ENCODE measurements at places on chromosomes 3 and 15.

DNA sequence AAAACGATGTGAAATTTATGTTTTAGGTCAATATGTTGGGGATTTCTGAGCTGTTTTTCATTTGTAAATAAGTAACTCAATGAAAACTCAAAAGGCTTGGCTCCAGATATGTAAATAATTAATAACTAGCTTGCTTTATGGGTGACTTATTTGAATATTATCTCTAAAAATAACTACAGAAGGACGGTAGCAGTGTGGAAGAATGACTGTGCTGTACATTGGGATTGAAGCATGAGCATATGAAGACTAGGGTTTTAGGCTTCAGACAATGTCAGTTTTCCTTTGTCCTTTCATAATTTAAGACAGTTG is 343.9 kb downstream of the GRM7 start:
- DNase-seq = no peak

DNA sequence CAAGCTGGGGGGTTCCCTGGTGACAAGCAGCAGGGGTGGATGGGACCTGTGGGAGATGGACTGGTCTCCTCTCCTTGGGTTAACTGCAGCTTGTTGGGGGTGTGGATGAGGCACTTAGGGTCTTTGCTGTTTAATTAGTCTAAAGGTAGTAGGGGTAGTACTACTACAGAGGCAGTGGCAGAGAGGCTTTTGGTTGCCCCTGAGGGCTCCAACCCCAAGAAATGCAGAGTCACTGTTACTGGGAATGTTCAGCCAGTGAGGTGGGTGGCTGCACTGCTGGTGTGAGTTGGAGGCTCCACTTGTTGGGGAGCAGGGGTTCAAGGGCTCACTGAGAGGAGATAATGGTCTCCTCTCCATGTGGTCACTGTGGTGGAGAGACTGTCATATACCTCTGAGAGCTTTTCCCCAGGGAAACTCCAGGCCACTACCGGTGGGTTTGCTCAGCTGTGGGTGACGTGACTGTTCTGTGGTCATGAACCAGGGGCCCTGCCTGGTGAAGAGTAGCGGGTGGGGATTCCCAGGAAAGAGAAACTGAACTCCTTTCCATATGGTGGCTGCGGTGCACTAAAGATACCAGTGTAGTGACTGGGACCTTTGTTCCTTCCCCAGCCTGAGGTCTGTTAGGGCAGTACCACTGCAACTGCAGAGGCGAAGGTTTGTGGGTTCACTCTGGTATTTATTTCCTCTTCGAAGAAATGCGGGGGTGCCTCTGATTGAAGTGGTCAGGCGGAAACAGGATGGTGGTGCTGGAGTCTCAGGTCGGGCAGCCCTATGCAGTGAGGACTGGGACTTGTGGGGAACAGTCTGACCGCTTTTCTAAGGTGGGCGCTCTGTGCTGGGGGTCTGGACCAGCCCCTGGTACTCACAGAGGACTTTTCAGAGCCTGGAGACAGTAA is 68.9 kb upstream of the TNFSF10 start:
- DNase-seq = peak; percentile 91

DNA sequence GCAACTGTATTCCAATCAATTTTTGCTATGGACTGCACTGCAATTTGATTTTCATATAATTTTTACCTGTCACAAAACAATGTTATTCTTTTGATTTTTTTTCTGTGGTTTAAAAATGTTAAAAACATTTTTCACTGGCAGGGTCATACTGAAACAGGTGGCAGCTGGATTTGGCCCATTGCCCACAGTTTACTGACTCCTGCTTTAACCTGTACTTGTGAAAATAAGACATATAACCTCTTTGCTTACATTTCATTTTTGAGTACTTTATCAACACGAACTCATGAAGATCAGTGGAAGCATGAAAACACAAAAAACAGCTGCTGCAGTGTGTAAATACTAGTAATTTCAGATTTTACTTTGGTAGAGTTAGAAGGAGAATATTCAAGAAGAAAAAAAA is 313.1 kb downstream of the WDR72 start:
- no peak for DNase-seq

DNA sequence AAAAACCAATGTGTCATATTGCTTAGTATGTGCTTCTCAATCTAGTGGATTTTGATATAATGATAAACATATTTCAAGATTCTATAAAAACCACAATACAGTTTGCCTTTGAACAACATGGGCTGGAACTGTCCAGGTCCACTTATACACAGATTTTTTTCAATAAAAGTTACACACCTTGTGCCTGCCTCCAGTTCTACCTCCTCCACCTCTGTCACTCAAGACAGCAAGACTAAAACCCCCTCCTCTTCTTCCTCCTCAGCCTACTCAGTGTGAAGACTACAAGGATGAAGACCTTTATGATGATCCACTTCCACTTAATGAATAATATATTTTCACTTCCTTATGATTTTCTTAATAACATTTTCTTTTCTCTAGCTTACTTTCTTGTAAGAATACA is 5.7 kb downstream of the SETD2 start:
- no peak for DNase-seq

DNA sequence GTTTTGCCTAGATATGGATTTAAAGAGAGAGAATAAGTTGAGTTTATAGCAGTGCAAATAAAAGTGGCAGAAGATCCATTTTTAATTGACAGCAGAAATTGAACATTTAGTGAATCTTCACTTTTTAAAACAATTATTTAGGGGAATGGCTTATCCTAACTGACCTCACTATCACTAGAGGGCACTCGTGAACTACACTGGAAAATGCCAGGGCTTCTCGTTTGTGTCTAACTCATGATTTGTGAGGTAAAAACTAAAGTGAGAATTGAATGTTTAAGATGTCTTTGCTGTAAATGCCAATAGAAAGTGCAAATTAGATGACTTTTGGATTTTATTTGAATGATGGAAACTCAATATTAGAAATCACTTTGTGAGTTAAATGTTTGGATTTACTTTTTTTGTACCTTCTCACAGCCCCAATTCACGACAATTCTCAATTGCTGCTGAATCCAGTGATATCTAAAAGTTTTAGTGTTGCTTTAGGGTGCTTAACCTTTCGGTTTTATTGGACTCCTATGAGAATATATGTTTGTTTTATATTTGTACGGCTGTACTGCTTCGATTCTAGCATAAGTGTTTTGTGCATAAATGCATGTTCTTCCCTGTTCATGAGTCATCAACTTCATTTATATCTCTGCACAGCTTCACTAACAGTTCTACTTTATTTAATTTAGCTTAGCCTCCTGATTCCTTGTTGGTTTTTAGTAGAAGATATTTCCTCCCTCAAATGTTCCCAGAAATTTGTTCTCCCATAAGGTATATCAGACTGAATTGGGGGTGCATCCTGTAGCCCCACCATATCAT is 462.1 kb downstream of the MFSD1 start:
- DNase-seq = peak; percentile 13

DNA sequence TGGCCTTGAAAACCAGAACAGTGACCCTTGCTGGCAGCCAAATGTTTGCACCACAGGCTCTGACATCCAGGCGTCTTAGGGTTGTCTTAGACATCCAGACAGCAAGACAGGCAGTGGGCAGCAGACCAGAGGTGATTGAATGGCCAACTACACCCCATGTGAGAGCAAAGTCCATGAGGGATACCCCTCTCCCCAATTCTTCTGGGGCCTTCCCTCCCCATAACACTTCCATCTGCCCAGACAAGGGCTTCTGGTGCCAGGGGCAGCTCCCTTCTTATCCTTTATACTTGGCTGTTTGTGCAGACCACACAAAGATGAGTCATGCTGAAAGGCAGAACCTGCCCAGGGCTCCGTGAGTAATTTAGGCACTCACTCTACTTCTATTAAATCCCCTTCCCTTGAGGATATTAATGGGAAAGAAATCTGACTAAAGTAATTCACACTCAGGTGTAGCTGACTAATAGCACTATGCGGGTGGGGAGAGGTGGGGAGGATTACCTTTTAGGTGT is 257.9 kb downstream of the UACA start:
- peak; percentile 32 for DNase-seq

GRCh38 chr3:185327062-185327461 is 35.9 kb upstream of the MAP3K13 start:
- DNase-seq = no peak

DNA sequence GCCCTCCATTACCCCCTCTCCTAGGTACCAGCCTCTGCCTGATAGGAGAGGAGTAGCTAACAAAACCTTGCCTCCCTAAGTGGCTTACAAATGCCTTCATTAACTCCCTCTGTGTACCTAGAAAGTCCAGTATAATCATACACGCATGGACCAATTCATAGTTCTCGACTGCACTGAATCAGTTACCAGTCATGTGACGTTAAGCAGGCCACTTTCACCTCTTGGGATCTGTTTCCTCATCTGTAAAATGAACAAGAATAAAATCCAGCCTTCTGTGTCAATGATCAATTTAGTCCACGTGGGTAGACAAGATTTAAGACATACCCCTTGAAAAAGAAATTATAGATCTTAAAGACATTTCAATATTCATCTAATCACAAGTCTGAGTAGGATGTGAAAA is 72.2 kb downstream of the TRIM69 start:
- DNase-seq = no peak

DNA sequence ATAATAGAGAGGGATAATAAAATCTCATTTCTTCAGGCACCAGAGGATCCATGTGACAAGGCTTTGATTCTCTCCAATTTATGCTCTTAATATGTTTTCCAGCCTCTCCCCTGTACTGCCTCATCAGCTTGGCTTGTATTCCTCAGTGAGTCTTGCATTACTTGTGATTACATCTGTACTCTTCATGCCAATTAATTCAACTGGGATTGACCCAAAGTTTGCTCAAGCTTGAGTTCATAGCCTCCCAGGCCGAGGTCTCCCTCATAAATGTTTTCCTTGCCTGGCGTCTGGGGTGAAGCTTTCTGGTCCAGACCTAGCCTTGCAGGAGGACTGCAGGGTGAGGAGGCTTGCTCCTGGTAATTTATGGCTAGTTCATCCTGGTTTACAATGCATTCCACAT is 146.9 kb downstream of the CHST2 start:
- DNase-seq = no peak

- DNase-seq = no peak
Observed at GRCh38 chr15:27324886-27325615, 354.1 kb downstream of the GABRG3 start.

- DNase-seq = no peak
Observed at GRCh38 chr15:101539930-101540329, 50.4 kb upstream of the PCSK6 start.

DNA sequence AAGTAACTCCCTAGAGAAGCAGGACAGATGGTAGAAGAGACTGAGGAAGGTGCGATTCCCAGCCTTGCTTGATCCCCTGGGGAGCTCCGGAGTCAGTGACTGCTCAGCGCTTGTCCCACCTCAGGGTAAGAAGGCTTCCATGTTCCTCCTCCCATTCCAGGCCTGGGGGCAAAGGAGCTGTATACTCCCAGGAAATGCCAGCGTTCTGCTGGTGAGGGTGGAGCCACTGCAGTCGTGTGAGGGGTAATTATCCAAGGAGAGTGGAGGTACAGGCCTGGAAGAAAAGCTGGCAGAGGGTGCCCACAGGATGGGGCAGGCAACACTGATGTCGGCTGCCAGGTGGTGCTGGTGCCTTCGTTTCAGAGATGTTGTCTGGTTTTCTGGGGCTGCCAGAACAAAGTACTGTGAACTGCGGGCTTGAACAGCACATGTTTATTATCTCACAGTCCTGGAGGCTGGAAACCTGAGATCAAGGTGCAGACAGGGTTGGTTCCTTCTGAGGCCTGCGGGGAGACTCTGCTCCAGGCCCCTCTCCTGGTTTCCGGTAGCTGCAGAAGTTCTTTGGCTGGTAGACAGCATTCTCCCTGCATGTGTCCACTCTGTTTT is 12.1 kb upstream of the APBA2 start:
- peak; percentile 48 for DNase-seq

- DNase-seq = no peak
Observed at GRCh38 chr3:127587876-127588275, 2.7 kb downstream of the TPRA1 start.

- no peak for DNase-seq
Observed at GRCh38 chr3:99188936-99189335, 287.4 kb upstream of the DCBLD2 start.

GRCh38 chr15:75104804-75105557 is 81.6 kb downstream of the PPCDC start:
- DNase-seq = peak; percentile 42

DNA sequence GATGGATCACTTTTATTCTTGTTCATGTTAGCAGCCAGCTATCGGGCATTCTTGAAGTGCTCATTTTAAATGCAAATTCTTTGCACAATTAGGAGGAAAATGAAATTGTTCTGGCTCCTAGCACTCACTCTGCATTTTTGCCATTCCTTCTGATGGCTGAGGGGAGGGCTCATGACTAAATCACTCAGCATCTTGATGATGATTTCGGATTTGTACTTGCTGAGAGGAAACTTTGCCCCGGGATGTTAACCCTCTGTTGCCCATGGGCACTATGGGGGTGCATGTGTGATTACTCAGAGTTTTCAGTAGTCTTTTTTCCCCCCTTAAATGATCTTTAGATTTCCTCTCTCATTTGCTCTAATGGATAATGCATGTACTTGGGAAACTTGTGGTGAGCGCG is 299.6 kb upstream of the C2CD4B start:
- no peak for DNase-seq

DNA sequence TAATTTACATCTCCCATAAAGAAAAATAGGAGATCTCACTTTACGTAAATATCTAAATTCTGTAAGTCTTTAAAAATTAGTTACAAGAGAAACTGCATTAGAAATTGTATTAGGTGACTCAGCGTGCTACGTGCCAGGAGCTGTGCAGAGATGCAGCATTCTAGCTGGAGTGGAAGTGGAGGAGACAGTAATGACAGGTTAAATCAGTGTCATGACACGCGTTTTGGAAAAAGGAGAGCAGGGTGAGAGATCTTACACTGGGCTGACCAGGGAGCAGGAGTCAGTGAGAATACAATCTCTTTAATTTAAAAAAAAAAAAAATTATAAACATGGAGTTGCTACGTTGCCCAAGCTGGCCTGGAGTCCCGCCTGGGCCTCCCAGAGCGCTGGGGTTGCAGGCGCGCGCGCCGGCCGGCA is 635 bp downstream of the TUBGCP5 start:
- no peak for DNase-seq

GRCh38 chr15:73630921-73631362 is 2.2 kb downstream of the NPTN start:
- no peak for DNase-seq

- DNase-seq = no peak
Observed at GRCh38 chr3:20576228-20576627, 390.2 kb upstream of the SGO1 start.

DNA sequence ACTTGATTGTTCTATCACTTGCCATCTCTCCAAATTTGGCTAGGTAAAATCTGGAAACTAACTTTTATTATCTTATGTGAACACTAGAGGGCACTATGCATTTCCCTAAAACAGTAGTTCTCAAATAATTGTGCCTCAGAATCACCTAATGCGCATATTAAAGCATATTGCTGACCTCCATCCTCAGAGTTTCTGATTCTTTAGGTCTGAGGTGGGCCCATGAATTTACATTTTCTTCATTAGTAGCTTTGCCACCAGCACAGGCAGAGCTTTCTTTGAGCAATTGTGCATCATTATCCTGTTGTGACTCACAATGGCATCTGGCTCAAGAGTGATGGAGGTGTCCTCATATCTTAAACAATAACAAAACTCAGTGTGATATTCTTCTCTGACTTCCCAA is 17.5 kb upstream of the BCHE start:
- no peak for DNase-seq

GRCh38 chr15:38176155-38176554 is 76.5 kb upstream of the SPRED1 start:
- no peak for DNase-seq

- no peak for DNase-seq
Observed at GRCh38 chr3:14457999-14458398, 55.6 kb downstream of the SLC6A6 start.

GRCh38 chr3:139222100-139222657 is 121.6 kb upstream of the MRPS22 start:
- no peak for DNase-seq

GRCh38 chr3:133836497-133837158 is 31.0 kb downstream of the SRPRB start:
- DNase-seq = no peak

GRCh38 chr3:191391861-191392808 is 61.8 kb upstream of the UTS2B start:
- DNase-seq = no peak
